ENCODE measurements at places on chromosomes 11 and 22.
A peak's percentile ranks its signal among the peaks of the same experiment; 100 is the strongest.

DNA sequence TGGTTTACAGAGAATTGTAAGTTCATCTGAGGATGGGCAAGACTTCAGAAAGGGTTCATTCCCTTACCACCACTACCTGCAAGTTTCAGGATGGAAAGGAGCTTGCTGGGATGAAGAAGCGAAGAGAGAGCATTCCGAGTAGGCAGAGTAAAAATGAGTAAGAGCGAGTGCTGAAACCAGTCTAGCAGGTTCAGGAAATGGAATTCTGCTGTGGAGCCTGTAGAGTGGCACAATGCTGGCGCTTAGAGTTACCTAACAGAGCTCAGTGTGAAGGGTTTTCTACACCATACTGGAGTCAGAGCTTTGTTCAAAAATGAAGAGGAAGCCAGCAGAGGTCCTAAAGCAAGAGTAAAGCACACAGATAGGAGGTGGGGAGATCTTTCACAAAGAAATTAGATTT, 179.2 kb upstream of the ZC3H12C start:
- DNase-seq, result no peak

GRCh38 chr22:23579280-23579679, 810 bp downstream of the IGLL1 start:
- DNase-seq, result no peak

DNA sequence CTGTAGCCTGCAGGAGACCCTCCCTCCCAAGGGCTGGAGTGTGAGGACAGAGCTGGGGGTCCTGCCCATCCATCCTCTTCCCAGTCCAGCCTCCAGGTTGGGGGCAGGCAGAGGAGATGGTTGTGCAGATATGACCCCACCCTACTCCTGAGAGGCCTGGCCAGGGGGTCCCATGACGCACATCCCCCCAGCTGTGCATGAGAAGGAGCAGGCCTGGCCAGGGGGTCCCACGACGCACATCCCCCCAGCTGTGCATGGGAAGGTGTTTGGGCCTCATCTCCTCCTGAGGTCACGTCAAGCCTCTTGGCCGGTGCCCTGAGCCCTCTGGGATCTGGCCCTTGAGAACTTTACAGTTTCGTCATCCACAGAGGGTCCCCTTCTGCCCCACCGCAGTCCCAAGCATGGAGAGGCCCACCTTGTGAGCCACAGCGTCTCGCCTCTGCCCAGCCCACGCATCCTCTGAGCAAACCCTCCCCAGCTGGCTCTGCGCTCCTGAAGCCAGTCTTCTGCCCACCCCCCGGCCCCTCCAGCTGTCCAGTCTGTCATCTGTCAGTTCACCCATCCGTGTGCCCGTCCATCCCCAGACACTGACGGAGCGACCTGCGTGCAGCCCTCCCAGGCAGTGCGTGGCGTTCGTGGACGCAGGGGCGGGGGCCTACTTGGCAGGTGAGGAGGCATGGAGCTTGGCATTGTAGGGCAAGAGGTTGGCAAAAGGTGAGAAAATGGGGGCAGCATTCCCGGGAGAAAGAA, 2.3 kb downstream of the ANO9 start:
- no peak for DNase-seq

- no peak for DNase-seq
Observed at GRCh38 chr22:19815093-19815822, 39.4 kb downstream of the GNB1L start.

DNA sequence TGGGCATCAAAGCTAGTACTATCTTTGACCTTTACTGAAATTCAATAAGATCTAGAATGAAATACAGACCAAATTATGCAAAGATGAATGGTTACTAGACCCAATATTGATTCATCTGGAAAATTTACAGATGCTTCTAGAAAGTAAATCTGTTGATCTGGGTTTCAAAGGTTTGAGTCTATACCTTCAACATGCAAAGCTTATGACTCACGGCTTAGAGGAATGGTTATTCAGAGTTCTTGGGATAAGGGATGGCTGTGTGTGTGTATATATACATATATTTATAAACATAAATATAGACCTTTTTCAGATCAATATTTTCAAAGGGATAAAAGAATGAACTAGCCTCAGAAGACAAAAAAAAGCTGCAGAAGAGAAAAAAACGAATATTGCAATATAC, 1.3 kb downstream of the SPTY2D1 start:
- no peak for DNase-seq

GRCh38 chr11:106156290-106156937, 79.0 kb downstream of the AASDHPPT start:
- DNase-seq, result peak; percentile 52

DNA sequence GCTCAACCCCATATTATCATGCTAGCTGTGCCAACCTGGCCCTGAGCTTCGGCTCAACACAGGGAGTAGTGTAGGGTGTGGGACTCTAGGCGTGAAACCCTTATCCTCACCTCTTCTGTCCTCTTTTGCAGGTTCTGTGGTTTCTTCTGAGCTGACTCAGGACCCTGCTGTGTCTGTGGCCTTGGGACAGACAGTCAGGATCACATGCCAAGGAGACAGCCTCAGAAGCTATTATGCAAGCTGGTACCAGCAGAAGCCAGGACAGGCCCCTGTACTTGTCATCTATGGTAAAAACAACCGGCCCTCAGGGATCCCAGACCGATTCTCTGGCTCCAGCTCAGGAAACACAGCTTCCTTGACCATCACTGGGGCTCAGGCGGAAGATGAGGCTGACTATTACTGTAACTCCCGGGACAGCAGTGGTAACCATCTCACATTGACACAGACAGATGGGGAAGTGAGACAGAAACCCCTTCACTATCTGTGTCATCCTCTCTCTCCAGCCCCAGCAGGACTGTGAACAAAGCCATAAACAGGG, 76.4 kb downstream of the GGTLC2 start:
- no peak for DNase-seq

DNA sequence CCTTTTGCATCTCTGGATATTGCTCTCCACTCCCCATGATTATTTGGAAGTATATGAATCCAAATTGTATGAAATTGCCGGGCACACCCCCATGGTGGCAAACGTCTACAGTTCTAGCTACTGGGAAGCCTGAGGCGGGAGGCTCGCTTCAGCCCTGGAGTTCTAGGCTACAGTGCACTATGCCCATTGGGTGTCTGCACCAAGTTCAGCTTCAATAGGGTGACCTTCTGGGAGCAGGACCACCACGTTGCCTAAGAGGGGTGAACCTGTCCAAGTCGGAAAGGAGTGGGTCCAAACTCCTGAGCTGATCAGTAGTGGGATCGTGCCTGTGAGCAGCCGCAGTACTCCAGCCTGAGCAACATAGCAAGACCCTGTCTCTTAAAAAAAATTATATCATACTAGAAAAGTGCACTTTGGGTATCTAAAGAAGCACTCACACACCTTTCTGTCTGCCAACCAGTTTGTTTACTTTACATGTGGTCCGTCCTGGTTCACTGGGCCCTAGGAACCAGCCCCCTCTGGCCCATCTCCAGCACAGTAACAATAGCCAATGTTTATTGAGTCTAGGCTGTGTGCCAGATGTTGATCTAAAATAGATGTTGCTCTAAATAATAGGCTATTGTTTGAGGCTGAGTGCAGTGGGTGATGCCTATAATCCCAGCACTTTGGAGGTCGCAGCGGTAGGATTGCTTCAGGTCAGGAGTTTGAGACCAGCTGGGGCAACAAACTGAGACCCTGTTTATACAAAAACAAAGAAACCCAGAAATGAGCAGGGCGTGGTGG, 16.4 kb upstream of the KAT5 start:
- DNase-seq, result no peak

GRCh38 chr22:22099194-22099486, 116.6 kb upstream of the TOP3B start:
- DNase-seq, result no peak

- no peak for DNase-seq
Observed at GRCh38 chr11:9170450-9170849, 79.1 kb upstream of the SCUBE2 start.

GRCh38 chr11:112593440-112593839, 332.8 kb upstream of the PLET1 start:
- no peak for DNase-seq

DNA sequence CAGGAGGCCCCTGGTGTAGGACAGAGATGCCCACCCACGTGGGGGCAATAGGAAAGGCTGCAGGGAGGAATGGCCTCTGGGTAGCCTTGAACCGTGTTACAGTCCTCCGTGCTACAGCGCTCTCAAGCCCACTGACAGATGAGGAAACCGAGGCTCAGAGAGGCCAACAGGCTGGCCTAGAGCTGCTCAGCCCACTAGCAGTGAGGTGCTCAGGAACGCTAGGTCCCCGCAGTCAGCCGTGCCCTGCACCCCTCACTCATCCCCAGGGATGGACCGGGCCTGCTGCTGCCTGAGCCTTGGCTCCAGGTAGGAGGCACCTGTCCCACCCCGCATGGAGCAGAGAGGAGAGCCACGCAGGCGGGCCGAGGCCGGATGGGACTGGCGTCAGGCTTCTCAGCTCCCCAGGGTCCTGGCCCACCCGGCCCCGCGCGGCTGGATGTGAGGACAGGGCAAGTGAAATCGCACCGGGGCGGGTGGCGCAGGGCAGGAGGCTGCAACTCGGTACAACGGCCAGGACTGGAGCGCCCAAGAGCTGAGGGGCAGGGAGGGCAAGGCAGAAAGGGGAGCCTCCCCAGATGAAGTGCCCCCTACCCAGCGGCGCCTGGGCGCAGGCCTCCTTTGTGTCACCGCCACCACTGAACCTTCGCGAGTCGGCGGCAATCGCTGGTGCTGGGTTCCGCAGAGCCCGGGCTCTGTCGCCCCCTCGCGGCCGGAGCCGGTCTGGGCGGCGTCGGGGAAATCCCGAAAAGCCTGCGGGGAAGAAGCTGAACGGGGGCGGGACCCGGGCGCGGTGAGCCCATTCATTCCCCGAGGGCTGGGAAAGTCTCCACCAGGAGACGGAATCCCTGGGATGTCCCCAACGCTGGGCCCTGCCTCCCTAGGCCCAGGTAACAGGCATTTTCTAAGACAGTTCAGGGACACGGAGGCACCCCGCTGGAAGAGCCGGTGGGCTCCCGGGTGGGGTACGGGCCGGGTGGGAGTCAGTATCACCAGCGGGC, 8.4 kb upstream of the SLC2A11 start:
- DNase-seq, result no peak

GRCh38 chr11:77407613-77408012, 66.3 kb downstream of the PAK1 start:
- peak; percentile 63 for DNase-seq

GRCh38 chr11:127890030-127890615, 697.2 kb downstream of the ETS1 start:
- DNase-seq, result no peak

DNA sequence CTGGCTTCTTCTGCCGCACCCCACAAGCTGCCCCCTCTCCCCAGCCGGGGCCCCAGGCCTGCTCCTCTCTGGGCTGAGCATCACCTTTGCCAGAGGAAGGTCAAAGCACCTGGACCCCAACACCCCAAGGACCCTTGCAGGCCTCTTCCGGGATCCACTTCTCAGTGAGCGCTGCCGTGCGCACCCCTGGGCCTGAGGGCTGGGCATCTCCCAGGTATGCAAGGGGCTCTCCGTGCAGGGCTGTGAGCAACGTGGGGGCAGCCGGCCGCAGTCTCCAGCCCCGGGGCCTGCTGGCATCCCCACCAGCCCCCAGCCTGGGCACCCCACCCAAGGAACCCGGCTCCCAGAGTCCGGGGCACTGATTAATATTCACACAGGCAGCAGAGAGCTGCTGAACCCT, 64.0 kb downstream of the BRD1 start:
- DNase-seq, result no peak

- DNase-seq, result no peak
Observed at GRCh38 chr22:47354668-47355387, 592.4 kb downstream of the TBC1D22A start.

DNA sequence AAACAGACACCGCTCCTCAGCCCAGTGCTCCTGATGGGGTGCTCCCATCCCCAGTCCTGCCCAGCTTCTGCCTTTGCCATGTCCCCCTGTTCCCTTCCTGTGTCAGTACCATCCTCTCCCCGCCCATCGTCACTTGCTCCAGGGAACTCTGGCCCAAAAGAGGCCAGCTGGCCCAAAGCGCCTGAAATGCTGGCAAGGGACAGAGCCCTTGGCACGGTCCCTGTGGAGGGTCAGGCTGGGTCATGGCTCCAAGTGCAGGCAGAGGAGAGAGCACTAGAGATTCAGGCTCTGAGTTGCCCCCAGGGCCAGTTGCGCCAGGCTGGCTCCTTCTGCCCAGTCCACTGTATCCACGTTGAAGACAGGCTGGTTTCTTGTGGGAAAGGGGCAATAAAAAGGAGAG, 8.4 kb upstream of the HDHD5 start:
- no peak for DNase-seq

GRCh38 chr11:46363455-46364005, 16.3 kb downstream of the DGKZ start:
- DNase-seq, result no peak

GRCh38 chr22:45036154-45036553, 26.3 kb upstream of the PHF21B start:
- DNase-seq, result peak; percentile 16

DNA sequence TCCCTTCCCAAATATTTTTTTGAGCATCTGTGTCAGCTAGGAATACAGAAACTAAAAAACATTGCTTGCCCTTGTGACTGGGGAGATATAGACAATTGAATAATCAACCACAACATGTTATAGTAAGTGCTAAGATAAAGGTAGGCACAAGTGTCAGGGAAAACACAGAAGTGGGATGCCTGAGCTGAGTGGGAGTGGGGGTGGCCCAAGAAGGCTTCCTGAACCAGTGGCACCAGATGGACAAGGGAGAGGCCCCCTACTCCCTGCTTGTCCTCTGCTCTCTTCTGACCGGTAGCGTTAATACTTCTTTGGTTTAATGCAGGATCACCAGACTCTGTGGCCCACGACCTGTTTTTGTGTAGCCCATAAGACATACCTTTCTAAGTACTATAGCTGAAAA, 48.8 kb downstream of the PACS1 start:
- DNase-seq, result no peak

DNA sequence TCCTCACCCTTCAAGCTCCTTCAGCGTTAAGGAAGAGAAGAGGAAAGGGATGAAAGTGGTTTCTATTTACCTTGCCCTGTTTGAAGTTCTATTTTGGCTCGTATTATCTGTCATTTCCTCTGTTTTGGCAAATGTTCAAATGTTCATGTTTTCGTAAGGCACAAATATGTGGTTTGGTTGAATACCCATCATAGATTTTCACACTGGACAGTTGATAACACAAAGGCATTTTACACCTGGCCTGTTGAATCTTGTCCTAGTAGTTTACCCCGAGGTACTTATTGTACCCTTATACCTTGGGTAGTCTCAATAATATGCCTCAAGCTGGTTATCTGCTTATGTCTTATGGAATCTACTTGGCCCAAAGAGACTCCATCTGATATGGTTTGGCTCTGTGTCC, 706.9 kb downstream of the METTL15 start:
- no peak for DNase-seq
